CD4-positive, alpha-beta T cell treated with Interleukin-1 beta for 1 hour (primary cell): ENCODE measurements at places on chromosomes 11 and 22.

DNA sequence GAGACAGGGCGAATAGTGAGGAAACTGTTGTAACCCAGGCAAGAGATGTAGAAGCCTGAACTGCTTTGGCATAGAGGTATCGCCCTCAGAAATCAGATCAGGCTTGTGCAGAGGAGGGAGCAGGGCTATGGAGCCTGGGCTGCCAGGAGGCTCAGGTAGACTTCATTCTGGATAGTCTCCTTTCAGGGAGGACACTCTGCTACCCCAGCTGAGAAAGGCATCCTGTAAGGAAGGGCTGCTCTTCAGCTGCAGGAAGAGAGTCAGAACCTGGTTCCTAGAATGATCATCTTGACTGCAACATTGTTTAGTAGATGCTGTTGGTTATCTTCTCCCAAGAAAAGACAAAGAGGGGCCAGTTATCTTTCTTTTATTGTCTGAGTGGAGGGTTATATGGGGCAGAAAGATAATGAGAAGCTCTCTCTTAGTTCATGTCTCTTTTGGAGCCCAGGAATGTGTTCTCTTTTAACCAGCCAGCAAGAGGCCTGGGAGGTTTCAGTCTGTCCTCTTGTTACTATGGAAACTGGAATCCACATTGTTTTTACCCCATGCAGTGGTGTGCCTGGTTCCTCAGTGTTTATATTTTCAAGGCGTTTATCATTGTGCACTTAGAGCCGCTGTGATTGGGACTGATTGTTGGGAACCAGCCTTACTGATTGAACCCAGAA is 95.7 kb downstream of the STIM1 start:
- no peak for DNase-seq

- DNase-seq, result no peak
These were observed 37.0 kb upstream of the TIMP3 start for GRCh38 chr22:32764330-32765131.

DNA sequence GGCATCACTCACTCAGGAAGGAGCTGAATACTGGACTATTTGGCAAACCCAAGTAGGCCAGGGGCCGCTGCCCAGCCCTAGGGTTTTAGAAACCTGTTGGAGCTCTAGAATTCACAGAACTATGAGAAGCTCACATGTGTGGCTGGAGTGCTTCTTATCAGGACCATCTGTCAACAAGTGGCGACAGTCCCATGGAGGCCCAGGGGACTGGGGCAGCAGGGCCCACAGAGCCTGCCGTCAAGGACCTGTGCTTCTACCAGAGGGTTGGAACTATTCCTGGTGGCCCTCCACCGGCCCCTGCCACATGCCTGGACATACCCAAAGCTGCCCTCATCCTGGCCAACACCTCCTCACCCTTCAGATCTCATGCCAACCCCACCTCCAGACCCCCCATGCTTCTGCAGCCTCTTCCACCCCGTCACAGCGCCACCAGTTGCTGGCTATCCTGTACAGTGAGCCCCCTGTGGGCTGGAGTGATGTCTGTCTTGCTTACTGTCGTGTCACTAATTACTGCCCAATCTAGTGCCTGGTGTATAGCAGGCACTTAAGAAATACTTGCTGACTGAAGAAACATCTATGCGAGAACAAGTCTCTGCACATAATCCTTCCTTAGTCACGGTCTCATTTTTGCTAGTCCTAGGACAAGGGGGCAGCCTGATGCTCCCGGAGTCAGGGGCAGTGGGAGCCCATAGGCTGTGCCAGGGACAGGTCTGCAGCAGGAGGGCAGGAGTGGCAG is 27.2 kb upstream of the RASL10A start:
- no peak for DNase-seq

DNA sequence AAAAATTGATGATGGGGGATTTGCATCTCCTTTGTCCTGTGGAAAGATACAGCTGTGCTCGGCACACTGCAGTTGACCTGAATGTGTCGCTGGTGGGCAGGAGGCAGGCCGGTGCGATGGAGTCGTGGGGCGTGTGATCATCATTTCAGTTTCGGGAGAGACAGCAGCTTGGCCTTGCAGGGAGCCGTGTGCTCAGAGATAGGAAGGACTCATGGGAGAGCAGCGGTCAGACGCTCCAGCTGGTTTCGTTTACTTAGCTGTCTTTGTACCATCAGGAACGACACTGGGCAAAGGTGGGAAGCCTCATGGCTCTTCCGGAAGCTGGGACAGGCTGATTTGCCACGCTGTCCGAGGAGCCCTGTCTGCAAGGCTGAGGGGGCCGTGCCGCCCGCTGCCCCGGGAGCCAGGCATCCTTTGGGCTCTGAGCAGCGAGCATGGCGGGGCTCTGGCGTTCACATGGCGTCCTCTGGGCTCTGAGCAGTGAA is 32.7 kb downstream of the GRAMD4 start:
- DNase-seq, result no peak
